ENCODE measurements at places on chromosomes 1 and 21.
A peak's percentile ranks its signal among the peaks of the same experiment; 100 is the strongest.

- no peak for DNase-seq
These were observed 130.9 kb downstream of the UCK2 start for GRCh38 chr1:165958306-165958705.

- DNase-seq = peak; percentile 63
These were observed 23.8 kb downstream of the SEC16B start for GRCh38 chr1:177945943-177946650.

GRCh38 chr1:172429331-172430127 is 9.0 kb downstream of the C1orf105 start:
- peak; percentile 48 for DNase-seq

DNA sequence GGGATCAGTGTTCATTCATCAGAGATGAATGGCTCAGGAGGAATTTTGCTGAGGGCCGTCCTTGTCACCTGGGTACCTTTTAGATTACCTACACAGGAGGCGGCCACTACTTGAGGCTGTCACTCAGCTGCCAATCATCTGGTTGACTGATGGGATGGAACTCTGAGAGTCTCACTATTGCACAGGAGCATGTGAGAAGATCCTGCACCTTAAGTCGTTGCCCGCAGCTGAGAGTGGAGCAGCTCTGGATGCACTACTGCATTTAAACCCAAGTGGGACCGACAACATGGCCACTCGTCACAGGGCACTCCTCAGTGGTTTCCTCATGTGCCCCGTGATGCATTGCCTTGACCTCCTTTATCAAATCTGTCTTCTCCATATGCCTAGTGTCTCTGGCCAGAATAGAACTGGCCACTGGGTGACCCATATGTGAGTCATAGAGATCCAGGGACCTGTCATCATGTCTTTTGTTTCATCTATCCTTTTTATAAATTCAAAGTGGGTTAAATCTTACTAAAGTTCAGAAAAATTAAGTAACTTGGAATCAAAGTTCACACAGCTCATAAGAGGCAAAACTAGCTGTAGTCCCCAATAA is 165.5 kb downstream of the ZSCAN20 start:
- DNase-seq = no peak

- no peak for DNase-seq
These were observed 87.6 kb downstream of the GFI1 start for GRCh38 chr1:92399076-92399475.

DNA sequence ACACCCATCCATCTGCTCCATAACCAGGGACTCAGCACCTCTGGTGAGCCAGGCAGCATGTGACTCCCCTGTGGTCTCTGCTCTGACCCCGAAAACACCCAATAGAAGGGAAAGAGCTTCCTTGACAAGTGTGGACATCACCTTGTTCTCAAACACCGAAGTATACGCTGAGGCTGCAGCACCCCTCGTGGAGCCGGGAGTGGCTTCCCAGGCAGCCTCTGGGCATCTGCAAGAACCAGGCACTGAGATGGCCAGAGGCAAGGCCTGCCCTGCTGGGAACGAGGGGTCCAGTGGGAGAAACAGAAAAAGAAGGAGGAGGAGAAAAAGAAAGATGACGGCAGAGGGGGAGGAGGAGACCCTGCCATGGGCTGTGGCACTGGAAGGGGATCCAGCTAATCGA is 18.2 kb upstream of the AJAP1 start:
- no peak for DNase-seq
